ENCODE measurements at places on chromosomes 4 and X. TPM values are rescaled to one million over a fixed set of nuclear protein-coding genes. Genes with fewer than 3 reads are reported as not detected.

DNA sequence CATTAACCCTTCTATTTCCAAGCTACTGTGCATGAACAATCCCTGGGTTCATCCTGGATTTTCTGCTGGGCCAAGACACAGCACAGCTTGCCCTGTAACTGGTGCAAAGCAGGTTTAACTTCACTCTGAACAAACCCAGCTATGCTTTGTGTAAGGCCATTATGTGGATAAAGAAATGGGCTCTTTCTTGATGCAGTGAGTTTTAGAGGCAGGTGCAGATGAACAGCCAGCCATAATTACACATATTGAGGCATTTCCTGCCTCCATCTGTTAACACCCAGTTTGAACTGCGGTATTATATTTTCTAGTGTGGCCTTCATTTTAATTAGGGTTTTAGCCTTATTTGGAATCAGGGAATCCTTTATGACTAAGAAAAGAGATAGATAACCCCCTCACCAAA lies 68.7 kb upstream of the ARX start:
- DNase-seq, result no peak

DNA sequence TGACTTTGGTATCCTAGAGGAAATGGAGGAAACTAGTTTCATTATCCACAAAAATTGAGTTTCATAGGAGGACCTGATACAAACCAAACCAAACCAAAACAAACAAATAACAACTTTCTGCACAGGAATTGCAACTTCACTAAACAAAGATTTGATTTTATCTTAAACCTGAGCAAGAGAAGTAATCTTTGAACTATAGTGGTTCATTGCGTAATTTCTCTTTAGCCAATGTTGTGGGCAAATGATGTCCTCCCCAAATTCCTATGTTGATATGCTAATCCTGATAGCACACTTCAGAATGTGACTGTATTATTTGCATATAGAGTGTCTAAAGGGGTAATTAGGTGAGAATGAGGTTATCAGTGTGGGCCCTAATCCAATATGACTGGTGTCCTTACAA lies 102.4 kb downstream of the CAMK2D start:
- no peak for DNase-seq

GRCh38 chr4:140609548-140610425 lies 41.0 kb upstream of the UCP1 start:
- DNase-seq, result no peak

Gene FGFBP2
- 17.1 TPM for total RNA-seq

GRCh38 chrX:25968920-25969319 lies 169.2 kb upstream of the MAGEB18 start:
- no peak for DNase-seq

- no peak for DNase-seq
Measured at GRCh38 chr4:73335679-73336078, 68.4 kb upstream of the ALB start.

- DNase-seq, result no peak
Measured at GRCh38 chr4:17385403-17385802, 126.5 kb downstream of the QDPR start.

GRCh38 chrX:4225086-4225485 lies 511.6 kb upstream of the PRKX start:
- no peak for DNase-seq

DNA sequence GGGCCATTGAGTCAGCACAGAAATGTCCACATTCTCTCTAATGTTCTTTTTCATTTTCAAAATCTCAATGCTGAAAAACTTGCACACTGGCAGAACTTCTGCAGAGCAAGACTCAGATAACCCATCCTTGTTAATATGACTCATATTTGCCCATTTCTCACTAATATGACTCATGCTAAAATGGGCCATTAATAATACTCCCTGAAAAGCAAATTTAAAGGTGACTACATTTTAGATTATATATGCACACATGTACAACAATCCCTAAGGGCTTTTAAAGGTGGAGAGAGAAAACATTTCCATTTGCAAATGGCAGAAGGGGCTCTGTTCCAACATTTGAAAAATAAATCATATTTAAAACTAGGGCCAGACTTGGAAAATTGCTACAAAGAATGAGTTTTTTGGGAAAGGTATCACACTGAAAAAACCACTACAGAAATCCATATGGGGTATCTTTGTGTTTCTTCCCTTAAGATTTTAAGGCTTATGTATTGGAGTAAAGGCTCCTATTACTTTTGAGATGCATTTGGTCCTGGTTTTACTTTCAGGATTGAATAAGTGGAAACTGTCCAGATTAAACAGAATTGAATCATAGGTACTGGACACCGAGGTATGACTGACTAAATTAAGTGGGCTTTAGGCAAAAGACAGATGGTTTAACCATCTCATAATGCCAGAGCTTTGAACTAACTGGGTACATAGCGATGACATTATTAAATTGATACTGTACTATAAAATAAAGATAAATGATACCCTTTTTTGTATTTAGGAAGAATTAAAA lies 30.0 kb downstream of the TLR2 start:
- DNase-seq, result no peak

Gene TLR7
- total RNA-seq, result 0.49 TPM

- DNase-seq, result no peak
Measured at GRCh38 chr4:4775493-4776004, 83.9 kb upstream of the MSX1 start.

DNA sequence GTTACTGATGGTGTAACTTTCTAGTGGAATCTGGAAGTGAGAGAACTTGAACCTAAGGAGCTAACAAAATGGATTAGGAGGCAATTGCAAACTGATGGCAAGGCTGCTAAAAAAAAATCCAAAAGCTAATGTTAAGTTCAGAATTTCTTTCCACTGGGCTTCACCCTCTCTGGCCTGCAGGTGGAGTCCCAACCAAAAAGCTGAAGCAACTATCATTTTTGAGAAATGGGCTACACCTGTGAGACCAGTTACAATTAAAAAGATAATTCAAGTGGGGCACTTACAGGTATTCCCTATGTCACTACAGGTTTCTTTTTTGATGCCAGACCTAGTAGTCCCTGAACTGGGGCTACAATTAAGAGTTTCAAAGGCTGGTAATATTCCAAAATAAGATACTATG lies 142.1 kb upstream of the FTHL17 start:
- DNase-seq, result no peak

Gene ADAMTS3
- 1.9 TPM for total RNA-seq

DNA sequence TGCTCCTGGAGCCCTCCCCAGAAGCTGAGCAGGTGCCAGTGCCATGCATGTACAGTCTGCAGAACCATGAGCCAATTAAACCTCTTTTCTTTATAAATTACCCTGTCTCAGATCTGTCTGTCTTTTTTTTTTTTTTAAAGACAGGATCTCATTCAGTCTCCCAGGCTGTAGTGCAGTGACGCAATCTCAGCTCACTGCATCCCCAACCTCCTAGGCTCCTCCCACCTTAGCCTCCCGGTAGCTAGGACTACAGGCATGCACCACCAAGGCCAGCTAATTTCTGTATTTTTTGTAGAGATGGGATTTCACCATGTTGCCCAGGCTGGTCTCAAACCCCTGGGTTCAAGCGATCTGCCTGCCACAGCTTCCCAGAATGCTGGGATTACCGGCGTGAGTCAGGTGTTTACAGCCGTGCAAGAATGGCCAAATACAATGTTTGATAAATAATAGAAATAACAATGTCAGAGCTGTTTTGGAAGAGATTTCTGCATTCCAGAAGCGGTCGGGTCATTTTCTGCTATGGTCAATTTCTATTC lies 68.8 kb downstream of the SLC2A9 start:
- no peak for DNase-seq

GRCh38 chr4:83109480-83110222 lies 4.9 kb downstream of the PLAC8 start:
- DNase-seq, result peak; percentile 68

- no peak for DNase-seq
Measured at GRCh38 chrX:48002319-48002718, 1.5 kb downstream of the ZNF182 start.

GRCh38 chrX:7242613-7243012 lies 94.7 kb upstream of the PUDP start:
- no peak for DNase-seq

DNA sequence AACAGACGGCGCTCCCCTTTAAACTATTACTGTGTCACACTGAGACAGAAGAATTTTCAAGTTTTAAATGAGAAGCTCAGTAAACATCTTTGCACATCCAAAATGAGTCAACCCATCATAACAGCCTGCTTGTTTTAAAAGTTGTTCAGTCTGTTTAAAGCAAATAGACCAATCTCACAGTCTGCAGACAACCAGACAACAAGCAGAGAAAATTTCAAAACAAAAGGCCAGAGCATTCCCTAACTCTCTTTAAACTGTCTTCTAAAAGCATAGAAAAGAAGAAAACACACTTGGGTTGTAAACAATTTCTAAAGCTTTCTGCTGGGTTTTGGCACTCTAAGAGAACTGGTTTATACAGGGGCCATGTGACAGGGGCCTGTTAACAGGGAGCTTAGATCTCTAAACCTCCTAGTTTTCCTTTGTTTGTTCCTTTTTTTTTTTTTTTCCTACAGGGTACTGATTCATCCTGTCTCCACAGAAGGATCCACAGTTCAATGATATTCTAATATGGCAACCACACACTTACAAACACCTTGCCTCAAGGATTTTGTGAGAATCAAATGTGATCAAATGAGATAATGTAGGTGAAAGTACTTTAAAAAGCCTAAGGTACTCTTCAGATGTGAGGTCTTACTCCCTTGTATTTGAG lies 100.8 kb upstream of the MAML3 start:
- no peak for DNase-seq

Gene VSIG4
- total RNA-seq, result 44.0 TPM

DNA sequence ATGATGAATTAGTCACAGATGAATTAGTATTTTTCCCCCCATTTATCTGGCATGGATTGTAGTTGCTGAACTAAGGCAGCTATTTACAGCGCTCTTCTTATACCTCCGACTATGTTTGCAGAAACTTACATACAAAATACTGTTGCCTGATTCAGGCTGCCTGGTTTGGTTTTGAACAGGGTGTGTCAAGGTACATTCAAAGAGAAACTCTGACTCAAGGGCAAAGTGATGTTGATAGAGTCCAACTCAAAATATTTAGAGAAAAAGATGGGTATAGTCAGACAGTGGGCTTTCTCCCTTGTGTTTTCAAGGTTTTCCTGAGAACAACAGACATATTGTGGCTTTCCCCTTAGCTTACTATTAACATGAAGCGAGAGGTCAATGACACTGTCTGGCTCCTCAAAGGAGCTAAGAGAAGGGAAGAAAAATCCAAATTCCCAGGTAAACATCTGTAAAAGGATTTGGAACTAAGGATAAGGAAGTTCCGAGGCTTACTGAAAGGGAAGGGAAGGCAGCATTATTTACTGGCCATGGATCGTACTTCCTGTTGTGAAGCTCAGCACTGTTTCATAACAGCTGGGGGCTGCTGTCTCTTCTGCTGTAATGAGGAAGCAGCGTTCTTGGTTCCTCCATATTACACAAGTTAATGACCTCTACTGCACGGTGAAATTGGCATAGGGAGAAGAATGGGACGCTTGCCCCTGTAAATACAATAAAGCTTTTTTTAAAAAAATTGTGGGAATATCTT lies 30.9 kb downstream of the FAM9C start:
- DNase-seq, result peak; percentile 73

GRCh38 chr4:119087656-119088055 lies 48.0 kb upstream of the MYOZ2 start:
- no peak for DNase-seq

DNA sequence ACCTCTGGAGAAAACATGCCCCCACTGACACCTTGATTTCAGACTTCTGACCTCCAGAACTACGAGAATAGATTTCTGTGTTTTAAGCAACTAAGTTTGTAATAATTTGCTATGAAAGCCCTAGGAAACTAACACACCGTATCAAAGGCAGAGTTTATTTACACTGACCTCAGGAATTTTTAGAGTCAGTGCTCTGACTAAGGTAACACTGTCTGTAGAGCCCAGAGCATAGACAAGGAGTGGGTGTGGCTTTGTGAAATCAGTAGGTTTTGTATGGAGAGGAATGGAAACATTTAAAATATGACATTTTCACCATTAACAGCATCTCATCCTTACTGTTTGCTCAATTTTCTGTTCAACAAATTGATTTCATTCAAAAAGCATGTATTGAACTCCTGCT lies 764.4 kb upstream of the PCDH10 start:
- no peak for DNase-seq

DNA sequence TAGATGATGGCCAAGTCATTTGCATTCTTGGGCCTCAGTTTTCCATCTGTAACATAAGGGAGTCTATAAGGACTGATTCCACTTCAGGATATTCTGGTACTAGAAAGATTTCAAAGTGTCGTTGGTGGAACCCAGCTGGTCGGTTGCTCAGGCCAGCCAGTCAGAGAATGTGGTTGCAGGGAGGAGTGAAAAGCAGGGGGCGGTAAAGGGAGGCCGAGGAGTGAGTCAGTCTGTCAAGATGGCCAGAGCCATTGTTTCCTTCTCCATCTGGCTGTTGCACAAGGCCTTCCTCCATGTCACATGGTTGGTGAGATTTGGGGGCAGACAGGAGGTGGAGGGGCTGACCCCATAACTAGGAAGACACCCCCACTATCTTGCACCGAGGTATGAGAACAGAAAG lies 38.2 kb downstream of the STARD8 start:
- peak; percentile 81 for DNase-seq

DNA sequence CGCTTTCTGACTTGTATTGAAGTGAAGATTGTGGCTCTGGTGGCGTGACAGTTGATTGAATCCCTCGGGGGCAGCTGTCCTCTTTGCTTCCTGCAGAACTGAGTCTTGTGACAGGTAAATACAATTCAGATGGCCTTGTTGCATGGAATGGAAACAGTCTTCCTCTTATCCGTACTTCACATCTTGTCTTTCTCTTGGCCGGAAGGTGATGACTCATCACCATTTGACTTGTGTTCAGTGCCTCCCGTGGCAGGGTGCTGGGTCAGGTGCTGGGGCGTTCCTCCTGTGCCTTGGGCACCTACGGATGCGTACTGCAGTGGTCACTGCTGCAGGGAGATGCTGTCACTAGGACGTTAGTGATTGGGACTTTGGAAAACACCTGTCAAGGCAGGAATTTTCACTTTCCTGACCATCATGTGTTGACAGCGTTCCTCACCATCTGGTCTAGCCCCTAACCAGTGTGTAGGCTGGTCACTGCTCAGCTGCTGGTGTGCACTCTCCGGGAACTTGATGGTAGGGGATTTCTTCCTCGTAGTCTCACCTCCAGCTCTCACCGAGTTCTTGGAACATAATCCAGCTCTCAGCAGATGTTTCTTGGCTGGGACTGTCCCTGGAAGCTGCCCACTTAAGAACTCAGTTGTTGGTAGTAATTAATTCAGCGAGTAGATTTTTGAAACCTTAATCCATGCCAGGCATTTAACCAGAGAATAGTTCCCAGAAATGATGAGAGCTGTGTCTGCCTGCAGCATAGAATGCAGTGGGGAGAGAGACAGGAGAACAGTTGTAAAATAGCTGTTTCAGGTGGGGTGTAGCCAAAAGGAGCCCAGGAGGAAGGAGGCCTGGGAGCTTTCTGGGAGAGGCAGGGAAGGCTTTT lies 7.2 kb downstream of the TBC1D14 start:
- DNase-seq, result peak; percentile 77

DNA sequence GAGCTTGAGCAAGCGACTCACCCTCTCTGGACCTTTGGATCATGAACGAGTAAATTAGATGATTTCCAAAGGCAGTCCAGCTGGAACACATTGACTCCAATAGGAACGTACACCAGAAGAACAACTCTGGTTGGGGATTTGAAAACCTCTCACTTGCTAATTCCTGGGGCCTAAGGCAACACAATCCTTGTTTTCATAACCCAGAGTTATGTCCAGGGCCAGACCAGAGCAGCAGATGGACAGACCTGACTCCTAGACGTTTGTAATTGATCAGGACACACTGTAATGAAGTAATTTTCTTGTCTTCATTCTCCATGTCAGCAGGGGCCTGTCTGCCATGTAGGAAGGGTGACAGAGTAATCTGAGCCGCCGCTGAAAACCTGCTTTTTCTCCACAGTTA lies 283.9 kb downstream of the IDS start:
- DNase-seq, result no peak

Gene VEGFD
- total RNA-seq, result 11.4 TPM

Gene BMP15
- total RNA-seq, result not detected

Measured in sigmoid colon (tissue), 7 donors.